HAP-1 (cell line): ENCODE measurements at places on chromosomes 4 and X.

DNA sequence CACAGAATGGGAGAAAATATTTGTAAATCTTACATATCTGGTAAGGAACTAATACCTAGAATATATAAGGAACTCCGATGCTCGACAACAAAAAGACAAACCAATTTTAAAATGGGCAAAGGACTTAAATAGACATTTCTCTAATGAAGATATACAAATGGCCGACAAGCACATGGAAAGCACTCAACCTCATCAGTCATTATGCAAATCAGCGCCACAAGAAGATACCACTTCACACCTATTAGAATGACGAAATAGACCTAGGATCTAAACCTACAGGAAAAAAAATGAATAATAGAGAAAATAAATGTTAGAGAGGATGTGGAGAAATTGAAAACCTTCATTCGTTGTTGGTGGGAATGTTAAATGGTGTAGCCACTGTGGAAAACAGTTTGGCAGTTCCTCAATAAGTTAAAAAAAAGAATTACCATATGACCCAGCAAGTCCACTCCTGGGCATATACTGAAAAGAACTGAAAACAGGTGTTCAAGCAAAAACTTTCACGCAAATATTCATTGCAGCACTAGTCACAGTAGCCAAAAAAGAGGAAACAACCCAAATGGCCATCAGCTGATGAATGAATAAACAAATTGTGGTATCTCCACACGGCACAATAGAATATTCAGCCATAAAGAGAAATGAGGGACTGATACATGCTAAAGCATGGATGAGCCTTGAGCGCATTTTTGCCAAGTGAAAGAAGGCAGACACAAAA is 57.3 kb upstream of the WDR19 start:
- no peak for DNase-seq

GRCh38 chrX:24536551-24536950 is 71.5 kb downstream of the PDK3 start:
- DNase-seq, result no peak

DNA sequence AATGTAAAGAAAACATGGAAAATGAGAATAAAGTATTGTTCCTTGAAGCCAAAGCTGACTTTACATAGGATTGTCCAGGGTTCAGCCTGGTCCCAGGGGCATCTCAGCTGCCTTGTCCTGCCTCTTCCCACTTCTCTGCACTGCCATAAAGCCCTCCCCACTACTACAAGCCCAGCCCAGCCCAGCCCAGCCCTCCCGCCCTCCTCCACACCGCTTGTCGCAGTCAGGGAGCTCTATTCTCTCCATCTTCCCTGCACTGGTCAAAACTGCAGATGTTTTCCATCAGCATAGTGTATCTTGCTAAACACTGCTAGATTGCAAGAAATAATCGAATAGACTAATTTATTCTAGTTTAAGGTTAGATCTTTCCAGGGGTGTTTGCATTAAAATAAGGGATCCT is 100.3 kb downstream of the TENM3 start:
- DNase-seq, result peak; percentile 28

DNA sequence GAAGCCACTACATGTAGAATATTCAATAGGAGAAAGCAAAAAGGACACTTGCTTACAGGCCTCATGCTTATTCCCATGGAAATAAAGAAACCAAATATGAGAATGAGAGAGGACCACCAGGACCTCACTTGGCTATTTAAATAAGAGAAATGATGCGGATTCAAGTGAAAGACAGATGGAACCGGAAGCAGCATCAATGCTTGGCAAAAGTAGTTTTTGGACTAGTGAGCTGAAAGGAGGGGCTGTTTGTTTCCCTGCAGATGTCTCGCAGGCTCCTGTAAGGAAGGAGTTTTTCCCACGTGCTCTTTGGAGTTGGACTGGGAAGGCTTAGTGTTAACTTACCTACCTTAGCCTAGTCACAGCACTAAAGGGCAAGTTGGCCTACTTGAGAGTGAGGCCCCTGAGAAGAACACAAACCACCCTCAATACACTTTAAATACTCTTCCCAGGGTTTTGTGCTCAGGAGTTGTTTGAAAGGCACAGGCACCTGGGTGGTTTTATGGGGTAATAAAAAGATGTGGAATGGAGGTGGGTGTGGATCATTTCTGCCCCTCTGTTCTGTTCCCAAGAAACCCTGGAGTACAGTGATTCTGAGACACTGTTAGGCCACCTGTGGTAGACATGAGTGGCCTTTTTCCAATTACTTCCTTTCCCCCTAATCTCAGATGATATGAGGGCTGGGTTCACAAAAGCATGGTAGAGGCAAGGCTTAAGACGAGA is 113.3 kb upstream of the C1GALT1C1 start:
- DNase-seq, result no peak

- no peak for DNase-seq
Measured at GRCh38 chrX:112759512-112759911, 79.8 kb upstream of the LHFPL1 start.

DNA sequence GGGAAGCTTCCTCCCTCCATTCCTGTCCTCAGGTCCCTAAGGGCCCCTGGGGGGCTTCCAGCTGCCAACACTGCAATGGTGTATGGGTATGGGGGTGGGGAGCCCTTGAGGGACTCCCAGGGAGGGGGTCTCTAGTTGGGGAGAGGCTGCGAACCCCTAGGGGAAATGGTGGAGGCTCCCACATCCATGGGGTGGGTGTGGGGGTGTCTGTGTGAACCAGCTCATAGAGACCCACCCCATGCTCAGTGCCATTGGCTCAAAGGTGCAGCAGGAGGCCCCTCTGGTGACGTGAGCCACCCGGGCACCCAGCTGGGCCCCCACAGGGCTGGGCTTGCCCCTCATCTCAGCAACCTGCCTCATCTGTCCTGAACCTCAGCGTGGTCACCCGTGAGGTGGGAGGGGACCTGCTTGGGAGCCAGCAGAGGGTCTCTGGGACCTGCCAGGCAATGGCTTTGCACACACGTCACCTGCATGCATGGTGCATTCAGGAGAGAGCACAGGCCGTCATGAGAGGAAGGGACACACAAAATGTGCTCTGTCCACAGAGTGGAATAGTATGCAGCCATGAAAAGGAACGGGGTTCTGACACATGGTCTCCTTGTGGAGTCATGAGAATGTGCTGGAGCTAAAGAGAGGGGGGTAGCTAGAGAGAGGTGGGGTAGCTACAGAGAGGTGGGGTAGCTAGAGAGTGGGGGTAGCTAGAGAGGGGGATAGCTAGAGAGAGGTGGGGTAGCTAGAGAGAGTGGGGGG is 22.7 kb upstream of the PLCXD1 start:
- no peak for DNase-seq

DNA sequence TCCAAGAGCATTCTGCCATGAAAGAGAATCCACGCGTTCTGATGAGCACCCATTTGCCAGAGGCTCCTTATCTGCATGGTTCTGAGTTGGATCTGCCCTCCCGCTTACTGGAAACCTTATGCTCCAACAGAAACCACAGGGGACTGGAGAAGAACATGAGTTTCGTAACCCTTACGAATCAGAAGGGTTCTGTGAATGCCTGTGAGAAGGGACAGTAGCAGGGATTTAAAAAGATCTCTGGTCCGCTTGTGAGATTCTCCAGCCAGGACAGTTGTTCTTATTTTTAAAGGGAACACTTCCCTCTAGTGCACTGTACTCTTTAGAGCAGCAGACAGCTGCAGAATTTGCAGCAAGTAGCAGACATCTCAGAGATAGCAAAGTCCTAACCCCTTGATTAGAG is 22.5 kb upstream of the CENPU start:
- no peak for DNase-seq

GRCh38 chrX:10015355-10015722 is 48.2 kb downstream of the CLDN34 start:
- no peak for DNase-seq

DNA sequence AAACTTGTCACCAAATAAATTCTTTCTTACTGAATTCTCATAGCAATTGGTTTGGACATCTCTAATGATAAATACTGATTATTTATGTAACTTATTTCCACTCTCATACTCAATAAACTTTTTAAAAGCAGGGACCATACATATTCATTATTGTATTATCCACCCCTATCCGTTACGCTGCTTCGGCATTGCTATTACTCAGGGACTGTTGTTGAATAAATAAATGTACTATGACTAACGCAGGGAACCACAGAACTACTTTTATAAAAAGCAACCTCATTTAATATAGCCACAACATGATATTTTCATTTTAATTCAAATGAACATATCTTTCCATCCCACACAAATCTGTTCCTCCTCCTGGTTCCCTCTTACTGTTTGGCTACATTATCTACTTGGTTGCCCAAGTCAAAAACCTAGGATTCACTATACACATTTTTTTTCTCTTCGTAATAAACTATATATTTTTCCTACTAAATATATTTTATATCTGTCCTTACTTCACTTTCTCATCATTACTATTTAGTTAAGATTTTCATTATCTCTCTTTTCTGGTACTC is 14.9 kb upstream of the ANKRD50 start:
- DNase-seq, result no peak

GRCh38 chr4:165326831-165327210 is 648 bp upstream of the MSMO1 start:
- DNase-seq, result peak; percentile 30

DNA sequence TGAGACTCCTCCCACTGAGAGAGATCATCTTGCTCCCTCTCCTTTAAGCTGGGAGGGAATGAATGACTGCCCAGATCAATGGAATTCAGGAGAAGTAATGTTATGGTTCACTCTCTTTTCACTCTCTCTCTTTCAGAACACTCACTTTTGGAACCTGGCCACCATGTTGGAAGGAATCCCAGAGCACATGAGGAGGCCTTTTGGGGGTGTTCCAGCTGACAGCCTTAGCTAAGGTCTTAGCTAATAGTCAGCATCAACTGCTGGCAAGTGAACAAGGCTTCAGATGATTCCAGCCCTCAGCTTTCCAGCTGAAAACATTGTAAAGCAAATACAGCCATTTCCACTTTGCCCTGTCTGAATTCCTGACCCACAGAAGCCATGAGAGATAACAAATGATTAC is 124.0 kb upstream of the CLNK start:
- no peak for DNase-seq

DNA sequence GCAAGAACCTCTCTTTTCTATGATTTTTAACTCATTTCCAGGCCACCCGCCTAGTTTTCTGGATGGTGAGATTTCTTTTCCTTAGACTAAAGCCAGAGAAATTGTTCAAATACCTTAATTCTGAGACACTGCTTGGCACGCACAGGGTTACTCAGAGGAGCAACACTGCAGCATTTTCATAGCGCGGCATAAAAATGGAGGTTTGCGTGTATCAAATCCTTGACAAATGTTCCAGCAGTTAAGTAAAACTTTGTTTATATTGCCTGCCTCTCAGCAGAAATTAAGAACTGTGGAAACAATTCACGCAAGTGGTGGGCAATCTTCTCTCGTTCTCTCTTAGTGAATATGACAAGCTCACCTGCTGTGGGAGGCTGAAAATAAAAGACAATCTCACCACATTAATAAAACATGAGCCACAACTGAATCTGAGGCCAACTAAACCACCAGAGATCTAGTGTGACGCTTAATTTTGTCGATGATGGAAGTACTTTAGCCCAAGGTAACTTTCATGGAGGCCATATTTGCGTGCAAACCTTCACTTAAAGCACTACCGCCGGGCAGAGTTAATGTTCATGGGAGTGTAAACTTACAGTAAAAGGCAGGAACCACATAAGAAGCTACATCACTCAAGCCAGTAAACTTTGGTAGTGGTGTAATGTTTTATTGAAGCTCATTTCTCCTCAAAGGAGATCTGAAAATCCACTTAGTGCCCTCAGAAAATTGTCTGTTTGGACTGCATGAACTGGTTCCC is 894.8 kb upstream of the EPHA5 start:
- DNase-seq, result no peak

- DNase-seq, result no peak
Measured at GRCh38 chr4:36290641-36291040, 9.2 kb downstream of the DTHD1 start.

GRCh38 chr4:158169931-158170690 is 2.7 kb downstream of the GASK1B start:
- DNase-seq, result no peak

- no peak for DNase-seq
Measured at GRCh38 chr4:34245276-34245675, 1999.0 kb downstream of the ARAP2 start.

DNA sequence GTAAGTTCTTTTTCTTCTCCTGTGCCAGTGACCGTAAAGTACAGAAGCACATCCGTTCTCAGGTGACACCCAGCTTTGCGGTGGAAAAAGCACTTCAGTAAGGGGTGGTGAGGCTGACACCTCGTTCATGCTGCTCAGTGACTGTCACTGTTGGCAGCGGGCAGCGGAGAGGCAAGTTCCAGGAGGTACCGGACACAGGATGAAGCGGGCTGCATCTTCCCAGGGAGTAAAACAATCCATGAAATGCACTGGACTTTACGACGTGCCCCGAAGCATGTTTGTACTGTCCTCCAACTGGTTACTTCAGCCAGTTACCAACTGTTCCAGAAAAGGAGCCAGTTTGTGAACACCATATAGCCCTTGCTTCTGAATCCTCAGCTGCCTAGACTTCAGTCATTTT is 110.7 kb downstream of the ZNF827 start:
- DNase-seq, result no peak

DNA sequence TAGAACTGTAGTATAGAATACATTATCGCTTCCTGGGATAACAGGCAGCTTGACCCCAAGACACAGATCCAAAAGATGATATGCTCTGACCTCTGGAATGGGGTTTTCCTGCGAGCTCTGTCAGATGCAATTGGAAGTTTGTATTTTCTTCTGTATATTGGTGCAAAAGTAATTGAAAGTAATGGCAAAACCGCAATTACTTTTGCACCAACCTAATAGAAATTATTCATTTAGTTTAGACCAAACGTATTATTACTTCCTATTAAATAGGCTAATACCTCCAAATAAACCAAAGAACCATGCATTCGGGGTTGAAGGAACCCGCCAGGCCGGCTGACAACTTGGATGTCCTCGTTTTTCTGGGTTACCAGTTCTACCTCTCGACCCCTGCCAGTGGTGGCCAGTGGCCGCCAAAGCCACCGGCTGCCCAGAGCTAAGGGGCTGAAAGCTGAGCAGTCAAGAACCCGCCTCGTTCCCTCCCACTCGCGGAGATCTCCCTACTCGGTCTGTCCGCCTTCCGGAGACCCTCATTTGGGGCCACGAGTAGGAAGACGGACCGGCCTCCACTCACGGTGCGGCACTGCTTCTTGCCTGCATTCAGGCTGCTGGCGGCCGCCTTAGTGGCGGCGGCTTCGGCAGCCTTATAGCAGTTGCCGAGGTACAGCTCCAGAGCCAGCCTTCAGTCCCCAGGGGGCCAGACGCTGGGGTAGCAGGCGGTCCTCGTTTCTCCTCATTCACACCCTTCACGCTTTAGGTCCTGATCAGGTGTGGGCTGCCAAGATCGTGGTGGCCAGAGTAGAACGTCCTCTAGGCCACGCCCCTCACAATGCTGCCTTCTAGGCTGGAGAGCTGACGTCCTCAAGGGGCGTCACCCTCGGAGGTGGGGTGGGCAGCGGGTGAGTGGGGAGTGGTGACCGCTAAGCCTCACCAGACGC is 121.9 kb downstream of the RBMX2 start:
- DNase-seq, result no peak

- DNase-seq, result no peak
Measured at GRCh38 chrX:22345884-22346283, 73.2 kb downstream of the CBLL2 start.
